ENCODE measurements at places on chromosomes 1 and 21. TPM values are rescaled to one million over a fixed set of nuclear protein-coding genes. Genes with fewer than 3 reads are reported as not detected.

GRCh38 chr21:29334717-29335428, 36.2 kb downstream of the BACH1 start:
- H3K27ac ChIP-seq = peak overlapping the region; percentile 75
- H3K36me3 ChIP-seq = peaks cover 12% of the 10 kb centered on the region
- peak; percentile 93 for DNase-seq
- peaks cover 38% of the 10 kb centered on the region for H3K4me1 ChIP-seq
- H3K27me3 ChIP-seq = no peaks in the 10 kb centered on the region

DNA sequence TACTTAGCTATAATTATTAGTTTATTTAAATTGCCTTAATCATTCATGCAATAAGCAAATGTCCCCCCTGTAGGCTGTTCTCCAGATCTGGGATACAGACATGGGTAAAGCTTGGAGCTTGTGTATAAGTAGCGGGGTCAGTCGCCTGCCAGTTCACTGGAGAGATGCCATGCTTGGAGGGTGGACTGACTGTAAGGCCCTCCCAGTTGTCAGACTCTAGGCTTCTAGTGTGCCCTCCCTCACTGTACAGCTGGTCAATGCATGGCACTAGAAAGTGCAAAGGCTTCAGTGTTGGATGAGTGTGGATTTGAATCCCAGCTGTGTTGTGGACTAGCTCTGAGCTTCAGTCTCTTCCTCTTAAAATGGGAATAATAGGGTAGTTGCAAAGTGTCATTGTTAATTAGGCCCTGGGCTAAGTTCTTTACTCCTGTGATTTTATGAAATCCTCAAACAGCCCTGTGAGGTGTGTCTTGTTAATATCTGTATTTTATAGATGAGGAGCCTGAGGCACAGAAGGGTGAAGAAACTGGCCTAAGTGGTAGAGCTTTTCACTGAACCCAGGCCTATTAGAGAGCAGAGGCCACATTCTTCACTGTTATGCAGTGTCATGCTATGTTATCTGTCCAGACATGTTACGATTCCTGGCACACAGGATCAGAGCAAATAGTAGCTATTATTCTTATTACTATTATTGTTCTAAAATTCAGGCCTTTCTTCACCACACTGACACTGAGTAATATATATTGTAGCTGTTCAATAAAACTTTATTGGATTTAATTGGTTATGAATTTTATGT, 85.9 kb downstream of the ROR1 start:
- DNase-seq = no peak
- H3K4me1 ChIP-seq = no peaks in the 10 kb centered on the region
- no peak overlapping the region for H3K27ac ChIP-seq
- H3K27me3 ChIP-seq = no peaks in the 10 kb centered on the region
- no peak overlapping the region for H3K4me3 ChIP-seq

- DNase-seq = peak; percentile 31
- H3K36me3 ChIP-seq = no peaks in the 10 kb centered on the region
- no peak overlapping the region for H3K4me3 ChIP-seq
- no peak overlapping the region for H3K27ac ChIP-seq
- H3K4me1 ChIP-seq = no peaks in the 10 kb centered on the region
Measured at GRCh38 chr1:13628711-13629110, 45.1 kb downstream of the PDPN start.

- H3K27me3 ChIP-seq = no peaks in the 10 kb centered on the region
- no peaks in the 10 kb centered on the region for H3K36me3 ChIP-seq
- H3K4me3 ChIP-seq = no peak overlapping the region
- peak overlapping the region; percentile 4 for H3K27ac ChIP-seq
- peaks cover 11% of the 10 kb centered on the region for H3K4me1 ChIP-seq
Measured at GRCh38 chr1:39892601-39893595, 8.8 kb downstream of the MYCL start.

GRCh38 chr1:38068980-38069340, 22.4 kb upstream of the POU3F1 start:
- H3K4me3 ChIP-seq = no peak overlapping the region
- no peak overlapping the region for H3K27ac ChIP-seq
- H3K27me3 ChIP-seq = peaks cover 3% of the 10 kb centered on the region
- peaks cover 10% of the 10 kb centered on the region for H3K4me1 ChIP-seq
- no peak for DNase-seq

- H3K4me1 ChIP-seq = no peaks in the 10 kb centered on the region
- H3K27ac ChIP-seq = no peak overlapping the region
- DNase-seq = no peak
- H3K4me3 ChIP-seq = no peak overlapping the region
- peaks cover 9% of the 10 kb centered on the region for H3K36me3 ChIP-seq
Measured at GRCh38 chr1:12341667-12342066, 111.8 kb downstream of the VPS13D start.

DNA sequence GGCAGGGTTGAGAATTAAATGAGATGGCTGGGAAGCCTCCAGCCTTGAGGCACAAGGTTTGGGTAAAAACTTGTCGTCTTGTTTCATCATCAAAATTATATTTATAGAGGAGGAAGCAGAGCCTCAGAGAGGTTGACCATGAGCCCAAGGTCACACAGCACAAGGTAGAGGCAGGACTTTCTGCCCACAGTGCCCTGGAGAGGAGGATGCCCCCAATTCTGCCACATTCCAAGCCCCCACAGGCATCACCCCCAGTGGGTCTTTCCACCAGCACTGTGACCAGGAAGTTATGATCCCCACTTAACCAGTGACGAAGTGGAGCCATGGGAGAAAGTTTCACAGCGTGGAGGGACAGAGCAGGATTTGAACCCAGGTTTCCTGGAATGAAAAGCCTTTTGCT, 400.0 kb downstream of the MATN1 start:
- DNase-seq = no peak
- H3K4me3 ChIP-seq = no peak overlapping the region
- no peaks in the 10 kb centered on the region for H3K36me3 ChIP-seq
- peaks cover 9% of the 10 kb centered on the region for H3K27me3 ChIP-seq
- no peaks in the 10 kb centered on the region for H3K4me1 ChIP-seq

GRCh38 chr1:110465038-110465813, 14.3 kb downstream of the PROK1 start:
- no peak for DNase-seq
- no peak overlapping the region for H3K27ac ChIP-seq
- no peaks in the 10 kb centered on the region for H3K27me3 ChIP-seq
- no peaks in the 10 kb centered on the region for H3K36me3 ChIP-seq
- H3K4me1 ChIP-seq = peaks cover 7% of the 10 kb centered on the region
- no peak overlapping the region for H3K4me3 ChIP-seq

DNA sequence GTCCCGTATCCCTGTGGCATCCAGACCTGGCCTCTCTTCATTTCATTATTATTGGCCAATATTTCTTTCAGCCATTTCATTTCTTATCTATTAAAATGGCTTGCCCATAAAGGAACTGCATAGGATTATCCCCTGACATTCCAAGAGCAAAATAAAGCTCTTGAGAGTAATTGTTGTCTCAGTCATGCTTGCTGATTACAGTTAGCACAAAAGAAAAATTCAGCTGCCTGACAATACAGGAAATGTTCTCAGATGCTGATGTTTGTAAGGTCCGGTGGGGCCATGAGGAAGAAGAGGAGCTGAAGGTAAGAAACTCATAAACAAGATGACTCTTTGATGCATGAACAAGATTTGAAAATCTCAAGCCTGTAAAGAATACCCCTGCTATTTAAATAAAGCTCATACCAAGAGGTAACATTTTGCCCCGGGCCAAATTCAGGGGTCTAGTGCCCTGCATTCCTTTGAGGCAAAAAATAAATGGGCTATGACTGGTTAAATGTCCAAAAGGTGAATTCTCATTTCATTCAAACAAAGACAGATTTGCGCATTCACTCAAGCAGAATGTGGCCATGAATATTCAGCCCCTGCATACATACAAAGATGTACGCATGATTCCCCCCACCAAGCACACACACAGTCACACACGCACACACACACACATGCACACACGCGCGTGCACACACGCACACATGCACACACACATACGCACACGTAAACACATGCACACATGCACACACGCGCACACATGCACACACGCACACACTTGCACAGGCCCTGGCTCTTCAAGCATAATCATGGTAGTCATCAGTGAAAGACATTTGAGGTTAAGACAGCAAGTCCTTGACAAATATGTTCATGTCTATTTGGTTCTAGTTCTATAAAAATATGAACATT, 44.8 kb downstream of the KCNJ15 start:
- H3K4me1 ChIP-seq = peaks cover 30% of the 10 kb centered on the region
- no peaks in the 10 kb centered on the region for H3K27me3 ChIP-seq
- no peak overlapping the region for H3K4me3 ChIP-seq
- no peaks in the 10 kb centered on the region for H3K36me3 ChIP-seq
- no peak overlapping the region for H3K27ac ChIP-seq
- DNase-seq = no peak

- no peaks in the 10 kb centered on the region for H3K27me3 ChIP-seq
- no peaks in the 10 kb centered on the region for H3K36me3 ChIP-seq
- no peak overlapping the region for H3K27ac ChIP-seq
- peak; percentile 66 for DNase-seq
- H3K4me1 ChIP-seq = peaks cover 1% of the 10 kb centered on the region
Measured at GRCh38 chr1:91809317-91809716, 76.6 kb downstream of the TGFBR3 start.

GRCh38 chr1:11807133-11807532, 1.1 kb downstream of the CLCN6 start:
- peaks cover 9% of the 10 kb centered on the region for H3K36me3 ChIP-seq
- H3K27ac ChIP-seq = no peak overlapping the region
- DNase-seq = no peak
- H3K27me3 ChIP-seq = no peaks in the 10 kb centered on the region

GRCh38 chr1:67052741-67053534, 1.0 kb downstream of the SLC35D1 start:
- H3K27ac ChIP-seq = peak overlapping the region; percentile 83
- H3K36me3 ChIP-seq = peaks cover 12% of the 10 kb centered on the region
- no peak for DNase-seq

GRCh38 chr21:45154511-45155508, 80.4 kb downstream of the ADARB1 start:
- H3K27me3 ChIP-seq = no peaks in the 10 kb centered on the region
- H3K27ac ChIP-seq = peak overlapping the region; percentile 85
- no peak overlapping the region for H3K4me3 ChIP-seq
- DNase-seq = peak; percentile 80

DNA sequence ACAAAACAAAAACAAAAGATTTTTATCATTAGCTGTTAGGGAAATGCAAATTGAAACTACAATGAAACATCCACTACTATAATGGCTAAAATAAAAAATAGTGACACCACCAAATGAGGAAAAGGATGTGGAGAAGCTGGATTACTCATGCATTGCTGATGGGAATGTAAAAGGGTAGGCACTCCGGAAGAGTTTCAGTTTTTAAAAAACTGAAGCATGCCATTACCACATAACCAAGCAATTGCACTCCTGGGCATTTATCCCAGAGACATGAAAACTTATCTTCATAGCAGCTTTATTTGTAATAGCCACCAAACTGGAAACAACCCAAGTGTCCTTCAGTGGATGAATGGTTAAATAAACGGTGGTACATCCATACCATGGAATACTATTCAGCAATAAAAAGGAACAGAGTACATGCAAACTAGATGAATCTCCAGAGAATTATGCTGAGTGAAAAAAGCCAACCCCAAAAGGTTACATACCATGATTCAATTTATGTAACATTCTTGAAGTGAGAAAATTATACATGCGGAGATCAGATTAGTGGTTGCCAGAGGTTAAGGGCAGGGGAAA, 14.5 kb upstream of the CFAP298 start:
- H3K4me3 ChIP-seq = no peak overlapping the region
- no peaks in the 10 kb centered on the region for H3K4me1 ChIP-seq
- H3K27me3 ChIP-seq = no peaks in the 10 kb centered on the region
- peak; percentile 80 for DNase-seq

The SERPINC1 gene
- total RNA-seq = not detected

The MEGF6 gene
- total RNA-seq = 10.9 TPM

The CFAP126 gene
- total RNA-seq = not detected

The FCRL1 gene
- total RNA-seq = not detected

The RTCA gene
- 73.9 TPM for total RNA-seq

The CA6 gene
- total RNA-seq = not detected

The FAM78B gene
- total RNA-seq = 0.67 TPM

The FBLIM1 gene
- 179 TPM for total RNA-seq

The HMCN1 gene
- total RNA-seq = 29.6 TPM

Data from astrocyte (in vitro differentiated cells and primary cell).